ENCODE measurements at places on chromosomes 16 and 17.
A peak's percentile ranks its signal among the peaks of the same experiment; 100 is the strongest.

GRCh38 chr16:48347191-48347865 lies 37.9 kb downstream of the SIAH1 start:
- DNase-seq, result no peak

DNA sequence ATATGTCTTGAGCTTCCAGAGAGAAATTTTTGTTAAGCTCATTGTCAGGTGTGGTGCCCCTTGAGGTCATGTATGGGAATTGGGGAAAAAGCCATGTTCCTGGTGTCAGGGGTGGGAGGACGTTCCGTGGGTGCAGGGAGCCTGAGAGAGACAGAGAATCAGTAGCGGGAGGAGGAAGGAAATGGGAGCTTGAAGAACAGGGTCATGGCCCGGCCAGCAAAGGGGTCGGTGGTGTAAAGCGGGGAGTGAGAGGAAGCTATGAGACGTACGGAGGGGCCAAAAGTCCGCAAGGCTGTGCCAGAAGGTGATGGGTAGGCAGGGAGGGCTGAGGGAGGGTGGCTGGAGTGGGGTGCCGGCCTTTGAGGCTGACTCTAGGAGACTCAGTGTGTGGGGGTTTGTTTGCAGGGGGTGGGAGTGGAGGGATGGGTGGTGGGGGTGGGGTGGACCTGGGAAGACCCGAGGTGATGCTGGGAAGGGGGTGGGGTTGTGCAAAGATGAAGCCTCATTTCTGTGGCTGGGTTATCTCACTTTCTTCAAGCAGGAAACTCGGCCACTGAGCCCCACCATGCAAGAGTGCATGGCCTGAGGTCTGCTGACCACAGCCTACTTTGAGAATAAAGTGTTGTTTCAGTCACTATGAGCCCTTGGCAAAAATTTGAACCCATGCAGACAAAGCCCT lies 63.6 kb downstream of the PLCG2 start:
- DNase-seq, result no peak

DNA sequence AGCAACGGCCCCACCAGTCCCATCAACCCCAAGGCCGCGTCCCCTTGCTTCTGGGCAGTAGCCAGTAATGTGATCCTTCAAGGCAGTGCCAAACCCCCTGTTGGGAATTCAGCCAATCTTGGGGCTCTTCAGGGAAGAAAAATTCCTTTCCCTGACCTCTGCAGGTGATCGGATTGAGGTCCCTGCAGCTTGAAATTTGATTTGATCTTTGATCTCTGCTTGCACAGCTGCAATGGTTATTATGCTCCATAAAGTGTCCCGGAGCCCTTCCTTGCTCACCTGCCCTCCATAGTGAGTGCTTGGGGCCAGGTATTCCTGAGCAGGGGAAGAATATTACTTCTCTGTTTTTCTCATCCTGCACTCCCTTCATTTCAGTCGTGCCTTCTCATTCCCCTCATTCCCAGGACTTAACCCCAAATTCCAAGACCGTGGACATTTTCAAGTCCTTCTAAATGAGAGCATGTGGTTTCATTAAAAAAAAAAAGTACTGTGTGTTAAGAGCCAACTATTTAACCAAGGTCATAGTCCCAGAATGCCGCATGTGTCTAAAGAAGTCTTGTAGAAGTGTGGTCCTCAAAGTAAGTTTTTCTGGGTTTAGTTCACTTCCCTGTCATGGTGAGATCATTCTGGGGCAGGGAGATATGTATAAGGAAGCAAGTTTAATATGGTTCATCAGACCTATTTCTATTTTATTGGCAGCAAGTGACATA lies 56.3 kb downstream of the SOX9 start:
- no peak for DNase-seq

DNA sequence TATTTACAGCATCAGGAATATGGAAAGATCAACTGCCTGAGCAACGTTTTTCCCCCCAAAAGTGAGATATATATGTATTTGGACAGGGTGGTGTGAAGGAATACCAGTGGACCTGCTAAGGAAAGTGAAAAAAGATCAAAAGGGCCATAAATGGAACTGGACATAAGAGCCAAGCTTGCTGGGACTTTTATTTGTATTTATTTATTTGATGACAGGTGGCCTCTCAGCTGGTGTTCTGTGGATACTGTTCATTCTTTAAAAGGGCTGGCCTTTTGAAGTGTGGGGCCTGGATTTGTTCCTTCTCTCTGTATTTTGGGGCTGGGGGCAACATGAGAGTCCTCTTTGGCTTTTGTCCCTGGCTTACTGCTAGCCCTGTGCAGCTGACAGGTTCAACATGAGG lies 306.6 kb upstream of the N4BP1 start:
- no peak for DNase-seq

GRCh38 chr16:68790130-68790761 lies 53.1 kb upstream of the TANGO6 start:
- no peak for DNase-seq

DNA sequence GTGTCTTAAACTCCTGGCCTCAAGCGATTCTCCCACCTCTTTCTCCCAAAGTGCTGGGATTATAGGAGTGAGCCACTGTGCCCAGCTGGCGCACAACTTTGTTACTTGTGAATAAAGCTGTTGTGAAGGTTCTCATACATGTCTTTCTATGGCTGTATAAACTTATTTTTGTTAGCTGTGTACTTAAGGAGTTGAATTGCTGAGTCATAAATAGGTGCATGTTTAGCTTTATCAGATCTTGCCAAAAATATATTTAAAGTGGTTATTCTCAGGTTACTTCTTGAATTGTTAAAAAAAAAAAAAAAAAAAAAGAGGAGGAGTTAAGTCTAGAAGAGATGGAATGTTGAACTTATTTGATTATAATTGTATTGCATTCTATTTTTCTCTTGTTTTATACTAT lies 47.6 kb upstream of the IRX3 start:
- no peak for DNase-seq

DNA sequence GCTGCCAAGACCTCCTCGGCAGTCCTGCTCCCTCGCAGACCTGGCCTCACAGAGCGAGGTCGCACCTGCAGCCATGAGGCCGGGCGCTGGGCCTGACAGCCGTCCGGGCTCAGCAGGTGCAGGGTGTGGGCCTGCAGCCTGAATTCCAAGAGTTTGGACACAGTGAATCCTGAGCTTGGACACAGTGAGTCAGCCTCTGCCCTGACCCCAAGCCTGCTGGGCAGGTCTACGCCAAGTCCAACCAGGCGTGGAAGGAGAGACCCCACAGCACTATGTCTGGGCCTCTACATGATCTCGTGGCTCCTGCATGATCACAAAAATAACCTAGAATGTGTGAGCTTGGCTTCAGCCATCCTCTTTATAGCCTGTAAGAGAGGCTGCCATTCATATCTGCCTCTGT lies 121.0 kb downstream of the C16orf95 start:
- DNase-seq, result no peak

DNA sequence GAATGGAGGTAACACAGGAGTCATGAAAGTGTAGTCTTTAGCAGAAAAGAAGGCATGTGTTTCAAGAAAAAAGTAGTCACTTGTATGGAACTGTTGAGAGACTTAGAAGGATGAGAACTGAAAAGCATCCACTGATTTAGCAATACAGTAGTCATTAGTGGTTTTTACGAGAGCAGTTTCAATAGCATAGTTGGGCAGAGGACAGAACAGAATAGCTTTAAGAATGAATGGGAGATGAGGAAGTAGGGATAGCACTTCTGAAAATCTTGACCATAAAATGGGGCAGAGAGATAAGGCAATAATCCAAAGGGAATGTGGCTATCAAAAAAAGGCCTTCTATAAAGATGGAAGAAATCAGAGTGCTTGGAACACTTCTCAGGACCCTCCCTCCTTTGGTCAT lies 64.8 kb upstream of the C17orf78 start:
- no peak for DNase-seq

DNA sequence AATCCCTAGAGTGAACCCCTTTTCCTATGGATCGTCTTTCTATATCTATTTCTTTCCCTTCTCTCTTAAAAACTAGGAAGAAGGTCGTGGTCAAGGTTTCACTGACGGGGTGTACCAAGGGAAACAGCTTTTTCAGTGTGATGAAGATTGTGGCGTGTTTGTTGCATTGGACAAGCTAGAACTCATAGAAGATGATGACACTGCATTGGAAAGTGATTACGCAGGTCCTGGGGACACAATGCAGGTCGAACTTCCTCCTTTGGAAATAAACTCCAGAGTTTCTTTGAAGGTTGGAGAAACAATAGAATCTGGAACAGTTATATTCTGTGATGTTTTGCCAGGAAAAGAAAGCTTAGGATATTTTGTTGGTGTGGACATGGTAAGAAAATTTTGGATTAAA lies 9.6 kb downstream of the CYLD start:
- DNase-seq, result no peak

DNA sequence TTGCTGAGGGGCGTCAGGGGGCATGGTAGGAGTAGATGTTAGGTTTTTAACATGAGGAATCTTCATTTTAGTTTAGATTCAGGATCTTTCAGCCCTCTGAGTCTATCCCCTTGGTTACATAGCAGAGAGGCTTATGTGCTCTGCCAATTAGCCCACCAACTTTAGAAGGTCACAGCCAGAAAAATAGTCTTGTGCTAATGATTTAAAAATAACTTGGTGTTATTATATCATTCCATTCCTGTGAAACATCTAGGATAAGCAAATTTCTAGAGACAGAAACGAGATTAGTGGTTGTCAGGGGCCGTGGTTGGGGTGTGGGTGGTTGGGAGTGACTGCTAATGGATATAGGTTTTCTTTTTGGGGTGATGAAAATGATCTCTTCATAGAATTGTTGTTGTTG lies 183.7 kb downstream of the SNX29 start:
- DNase-seq, result no peak

DNA sequence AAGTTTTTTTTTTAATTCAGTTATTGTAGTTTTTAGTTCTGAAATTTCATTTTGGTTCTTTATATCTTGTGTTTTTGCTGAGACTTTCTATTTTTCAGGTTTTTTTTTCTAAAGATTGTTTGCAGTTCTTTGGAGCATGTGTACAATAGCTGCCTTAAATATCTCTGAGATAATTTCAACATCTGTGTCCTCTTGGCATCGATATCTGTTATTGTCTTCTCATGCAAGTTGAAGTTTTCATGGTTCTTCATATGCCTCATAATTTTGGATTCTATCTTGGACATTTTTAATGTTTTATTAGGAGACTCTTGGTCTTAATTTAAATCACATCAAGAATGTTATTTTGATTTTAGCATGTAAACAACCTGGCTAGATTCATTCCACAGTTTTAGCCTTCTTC lies 22.8 kb downstream of the COX11 start:
- DNase-seq, result no peak

DNA sequence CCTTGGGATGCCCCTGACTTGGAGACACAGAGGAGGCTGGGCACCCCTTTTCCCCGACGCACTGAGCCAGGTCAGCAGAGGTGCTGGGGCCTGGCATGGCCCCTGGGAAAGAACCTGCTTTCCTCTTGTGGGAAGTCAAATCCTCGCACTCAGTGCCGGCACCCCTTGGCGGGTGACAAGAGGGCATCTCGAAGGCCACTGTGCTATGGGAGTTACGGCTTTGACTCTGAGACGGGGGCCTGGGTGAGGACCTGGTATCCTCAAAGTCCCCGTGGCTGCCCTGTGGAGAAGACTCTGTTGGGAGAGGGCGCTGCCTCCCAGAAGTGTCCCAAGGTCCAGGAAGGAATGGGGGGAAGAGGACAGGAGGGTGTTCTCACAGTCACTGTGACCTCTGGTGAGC lies 117.0 kb downstream of the METRNL start:
- DNase-seq, result peak; percentile 9

DNA sequence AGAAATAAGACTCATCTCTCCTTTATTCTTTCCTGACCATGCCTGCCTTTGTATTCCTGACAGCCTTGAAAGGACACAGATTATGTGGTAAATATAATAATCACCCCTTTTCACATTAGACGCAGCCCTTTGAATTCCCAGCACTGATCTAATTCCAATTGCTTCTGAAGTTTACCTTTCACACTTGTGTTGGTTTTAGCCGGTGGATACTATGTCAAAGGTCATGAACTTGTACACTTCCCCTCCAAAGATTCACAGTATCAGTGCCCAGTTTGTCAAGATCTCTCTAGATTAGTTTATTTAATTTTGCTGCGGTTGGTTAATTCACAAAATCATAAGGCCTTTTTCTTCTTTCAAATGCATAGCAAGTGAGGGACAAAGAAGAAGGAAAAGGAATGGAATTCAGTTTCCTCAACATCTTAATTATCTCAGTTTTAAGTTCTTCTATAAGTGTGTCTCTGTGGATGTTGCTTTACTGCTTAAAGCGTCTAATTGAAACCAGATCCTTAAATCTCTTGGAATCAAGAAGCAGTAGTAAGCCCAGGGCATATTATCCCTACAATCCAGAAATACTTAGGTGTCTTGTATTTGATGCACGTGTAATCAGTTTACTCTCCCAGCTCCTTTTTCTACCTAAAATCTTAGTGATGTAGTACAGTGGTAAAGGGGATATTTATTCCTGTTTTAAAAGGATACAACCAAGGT lies 174.3 kb upstream of the TBX2 start:
- no peak for DNase-seq

- DNase-seq, result no peak
Measured at GRCh38 chr17:51873302-51873701, 285.2 kb downstream of the CA10 start.

All from T-helper 1 cell (primary cell).